Small intestine (tissue), 16 donors: ENCODE measurements at places on chromosomes 13 and 19. TPM values are rescaled to one million over a fixed set of nuclear protein-coding genes. Genes with fewer than 3 reads are reported as not detected.

NLRP4 gene
- polyA plus RNA-seq: not detected

CAPNS1 gene
- polyA plus RNA-seq: 600 TPM

FAM216B gene
- 0.12 TPM for polyA plus RNA-seq

GPR183 gene
- polyA plus RNA-seq: 5.7 TPM

CALR gene
- polyA plus RNA-seq: 173 TPM
